ENCODE measurements at places on chromosomes 13 and 19.

- H3K4me1 ChIP-seq: peaks cover 9% of the 10 kb centered on the region
- ATAC-seq: no peak
- no peak overlapping the region for H3K27ac ChIP-seq
- H3K4me3 ChIP-seq: no peak overlapping the region
- H3K27me3 ChIP-seq: no peaks in the 10 kb centered on the region
- no peaks in the 10 kb centered on the region for H3K36me3 ChIP-seq
These were observed 161.4 kb downstream of the TM9SF2 start for GRCh38 chr13:99662678-99663077.

- peaks cover 83% of the 10 kb centered on the region for H3K27me3 ChIP-seq
- peaks cover 6% of the 10 kb centered on the region for H3K36me3 ChIP-seq
- no peak for ATAC-seq
- H3K27ac ChIP-seq: no peak overlapping the region
- H3K4me1 ChIP-seq: peaks cover 20% of the 10 kb centered on the region
- peak overlapping the region; percentile 34 for H3K4me3 ChIP-seq
These were observed 622 bp upstream of the VSTM2B start for GRCh38 chr19:29524912-29525831.

DNA sequence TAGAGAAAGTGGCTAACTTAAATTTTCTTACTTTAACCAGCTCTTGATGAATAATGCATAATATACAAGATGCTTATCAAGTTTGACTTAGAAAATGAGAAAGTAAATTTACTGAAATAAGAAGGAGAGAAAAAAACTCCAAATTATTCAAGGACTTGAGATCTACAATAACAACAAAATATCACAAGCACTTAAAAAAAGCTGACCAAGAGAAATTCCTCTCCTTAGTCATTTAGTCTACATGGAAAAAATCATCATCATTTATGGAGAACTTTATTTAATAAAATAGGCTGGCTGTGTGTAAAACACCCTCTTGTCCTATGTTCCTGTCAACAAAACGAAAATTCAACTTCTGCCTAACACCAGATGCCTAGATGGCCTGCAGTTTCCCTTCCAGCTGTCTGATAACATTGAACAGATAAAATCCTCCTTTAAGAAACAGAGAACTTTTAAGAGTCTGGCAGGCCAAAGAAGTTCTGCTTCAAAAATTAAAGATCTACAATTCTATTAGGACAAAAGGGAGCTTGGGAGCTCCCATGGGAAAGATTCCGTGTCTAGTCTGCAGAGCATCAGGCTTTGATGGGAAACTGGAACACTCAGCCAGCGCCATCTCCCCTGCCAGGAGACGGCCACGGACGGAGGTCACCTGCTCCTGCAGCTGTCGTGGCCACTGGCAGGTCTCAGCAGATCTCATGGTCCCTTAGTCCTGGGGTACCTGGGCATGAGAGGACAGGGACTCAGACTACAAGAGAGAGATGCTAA, 37.9 kb upstream of the ATP11A start:
- H3K4me3 ChIP-seq: no peak overlapping the region
- peaks cover 28% of the 10 kb centered on the region for H3K27me3 ChIP-seq
- H3K36me3 ChIP-seq: no peaks in the 10 kb centered on the region
- H3K27ac ChIP-seq: no peak overlapping the region
- no peaks in the 10 kb centered on the region for H3K4me1 ChIP-seq

DNA sequence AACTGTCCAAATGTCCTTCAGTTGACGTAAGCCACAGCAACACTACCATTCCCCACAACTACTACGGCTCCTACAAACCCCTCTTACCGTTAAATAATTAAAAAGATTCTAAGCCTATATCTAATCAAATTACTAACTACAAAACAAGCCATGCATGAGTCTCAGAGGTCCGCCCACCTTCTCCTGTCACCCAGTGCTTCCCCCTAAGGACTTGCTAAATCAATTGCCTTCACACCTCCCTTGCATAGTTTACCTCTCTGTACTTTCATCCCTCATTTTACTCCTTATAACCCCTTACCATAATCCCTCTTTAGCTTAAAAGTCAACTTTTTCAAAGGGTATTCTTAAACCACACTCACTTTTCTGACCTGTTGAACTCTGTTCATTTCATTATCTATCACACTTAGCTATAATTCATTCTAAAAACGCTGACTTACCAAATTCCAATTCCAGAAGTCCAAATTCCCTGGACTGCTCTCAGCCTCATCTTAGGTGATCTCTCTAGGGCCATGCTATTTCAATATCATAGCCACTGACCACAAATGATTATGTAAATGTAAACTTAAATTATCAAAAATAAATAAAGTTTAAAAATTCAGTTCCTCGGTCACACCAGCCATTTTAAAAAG, 187.8 kb downstream of the DIAPH3 start:
- ATAC-seq: no peak
- H3K36me3 ChIP-seq: no peaks in the 10 kb centered on the region
- H3K4me3 ChIP-seq: no peak overlapping the region

GRCh38 chr19:48950830-48951519, 3.7 kb upstream of the BAX start:
- H3K27me3 ChIP-seq: no peaks in the 10 kb centered on the region
- peaks cover 3% of the 10 kb centered on the region for H3K36me3 ChIP-seq
- ATAC-seq: no peak
- no peak overlapping the region for H3K27ac ChIP-seq
- H3K4me3 ChIP-seq: no peak overlapping the region

DNA sequence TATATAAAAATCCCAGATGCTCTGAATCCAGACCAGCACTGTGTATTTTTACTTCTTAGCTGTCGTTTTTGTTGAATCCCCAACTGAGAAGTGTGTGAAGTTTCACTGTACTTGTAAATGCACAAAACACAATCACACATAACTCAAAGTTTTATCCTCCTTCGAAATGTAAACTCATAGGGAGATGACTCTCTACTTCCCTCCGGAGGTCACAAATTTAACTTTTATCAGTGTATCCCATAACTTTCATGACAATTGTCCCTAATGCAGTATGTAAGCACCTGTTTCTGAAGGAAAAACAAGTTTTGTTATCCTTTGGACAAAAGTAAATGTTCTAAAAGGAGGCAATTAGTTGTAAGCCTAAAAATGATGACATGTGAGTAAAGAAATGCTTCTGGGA, 665.0 kb upstream of the SLITRK6 start:
- H3K36me3 ChIP-seq: no peaks in the 10 kb centered on the region
- H3K4me1 ChIP-seq: no peaks in the 10 kb centered on the region
- no peaks in the 10 kb centered on the region for H3K27me3 ChIP-seq
- no peak overlapping the region for H3K27ac ChIP-seq

GRCh38 chr19:50432221-50433028, at the start of gene MYBPC2:
TSS of gene MYBPC2 (plus strand) at chr19:50432892. CDS start at chr19:50432954, 62 bp downstream.
- peaks cover 78% of the 10 kb centered on the region for H3K4me1 ChIP-seq
- H3K27me3 ChIP-seq: no peaks in the 10 kb centered on the region
- H3K4me3 ChIP-seq: peak within 1 kb of the TSS; percentile 89
- peaks cover 18% of the 10 kb centered on the region for H3K36me3 ChIP-seq

- no peak for ATAC-seq
- no peak overlapping the region for H3K27ac ChIP-seq
- H3K4me3 ChIP-seq: no peak overlapping the region
These were observed 6.8 kb downstream of the CEACAM1 start for GRCh38 chr19:42521346-42522030.

GRCh38 chr19:58218899-58219298, 9.8 kb upstream of the ZNF544 start:
- H3K4me1 ChIP-seq: no peaks in the 10 kb centered on the region
- H3K27ac ChIP-seq: no peak overlapping the region
- no peak overlapping the region for H3K4me3 ChIP-seq
- no peak for ATAC-seq
- no peaks in the 10 kb centered on the region for H3K27me3 ChIP-seq

- no peaks in the 10 kb centered on the region for H3K27me3 ChIP-seq
- H3K36me3 ChIP-seq: peaks cover 48% of the 10 kb centered on the region
- no peak for ATAC-seq
These were observed 748 bp downstream of the RPS15 start for GRCh38 chr19:1438933-1439354.

DNA sequence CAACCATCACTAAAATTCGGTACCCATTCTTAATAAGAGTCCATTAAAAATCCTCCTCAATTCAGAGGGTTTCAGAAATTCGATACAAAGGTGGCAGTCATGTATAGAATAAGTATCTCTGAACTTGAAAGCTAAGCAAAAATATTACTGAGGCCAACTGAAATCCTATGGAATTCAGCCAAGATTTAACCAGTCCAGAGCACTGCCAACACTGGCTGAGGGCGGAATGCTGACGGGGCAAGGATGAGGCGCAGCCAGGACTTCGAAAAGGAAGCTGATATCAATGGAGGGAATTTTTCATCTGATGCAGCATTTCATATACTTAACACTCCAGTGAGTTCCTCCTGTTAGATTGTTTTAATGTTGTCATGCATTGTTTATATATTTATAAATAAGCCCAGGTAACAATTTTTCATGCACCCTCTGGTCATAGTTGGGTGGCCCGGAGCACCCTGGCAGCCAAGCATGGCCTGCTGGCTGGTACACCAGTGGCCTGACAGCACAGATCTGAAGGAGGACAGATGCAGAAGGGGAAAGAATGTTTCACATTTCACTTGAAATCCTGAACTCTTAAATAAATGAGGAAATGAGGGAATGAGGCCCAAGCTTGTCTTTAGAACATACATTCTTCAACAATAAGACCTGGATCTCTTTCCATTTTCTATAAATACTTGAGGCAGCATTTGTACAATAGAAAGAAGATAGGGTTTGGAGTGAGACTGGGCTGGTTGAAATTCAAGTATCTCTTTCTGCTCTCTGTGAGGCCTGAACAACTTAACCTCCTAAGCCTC, 41.5 kb downstream of the WDFY2 start:
- peaks cover 41% of the 10 kb centered on the region for H3K4me1 ChIP-seq
- ATAC-seq: no peak
- H3K36me3 ChIP-seq: no peaks in the 10 kb centered on the region

GRCh38 chr13:113762075-113762474, 3.0 kb downstream of the TMEM255B start:
- no peak overlapping the region for H3K27ac ChIP-seq
- no peak for ATAC-seq
- peaks cover 15% of the 10 kb centered on the region for H3K4me1 ChIP-seq
- H3K27me3 ChIP-seq: peaks cover 63% of the 10 kb centered on the region

GRCh38 chr13:83780227-83780626, 102.0 kb downstream of the SLITRK1 start:
- no peaks in the 10 kb centered on the region for H3K36me3 ChIP-seq
- ATAC-seq: no peak
- no peaks in the 10 kb centered on the region for H3K27me3 ChIP-seq
- H3K4me3 ChIP-seq: no peak overlapping the region

DNA sequence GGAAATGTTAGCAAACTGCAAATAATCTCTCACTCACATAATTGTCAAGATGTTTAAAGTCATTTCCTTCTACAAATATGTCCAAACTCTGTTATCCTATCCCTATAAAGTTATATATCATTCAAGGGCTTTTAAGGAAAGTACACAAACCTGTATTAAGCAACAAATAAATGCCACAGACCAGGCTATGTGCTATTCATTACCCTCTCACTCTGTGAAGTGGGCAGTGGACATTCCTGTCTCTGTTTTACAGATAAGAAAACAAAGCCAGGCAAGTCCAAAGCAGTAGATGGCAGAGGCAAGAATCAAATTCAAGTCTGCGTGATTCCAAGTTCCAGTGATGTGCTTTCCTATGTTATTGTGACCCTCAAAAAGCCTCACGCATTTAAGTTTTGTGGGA, 140.6 kb downstream of the LHFPL6 start:
- no peak for ATAC-seq
- H3K27me3 ChIP-seq: peaks cover 9% of the 10 kb centered on the region
- H3K4me3 ChIP-seq: no peak overlapping the region
- H3K27ac ChIP-seq: no peak overlapping the region
